Stimulated activated naive CD4-positive, alpha-beta T cell (primary cell): ENCODE measurements at places on chromosomes 2 and 18.

DNA sequence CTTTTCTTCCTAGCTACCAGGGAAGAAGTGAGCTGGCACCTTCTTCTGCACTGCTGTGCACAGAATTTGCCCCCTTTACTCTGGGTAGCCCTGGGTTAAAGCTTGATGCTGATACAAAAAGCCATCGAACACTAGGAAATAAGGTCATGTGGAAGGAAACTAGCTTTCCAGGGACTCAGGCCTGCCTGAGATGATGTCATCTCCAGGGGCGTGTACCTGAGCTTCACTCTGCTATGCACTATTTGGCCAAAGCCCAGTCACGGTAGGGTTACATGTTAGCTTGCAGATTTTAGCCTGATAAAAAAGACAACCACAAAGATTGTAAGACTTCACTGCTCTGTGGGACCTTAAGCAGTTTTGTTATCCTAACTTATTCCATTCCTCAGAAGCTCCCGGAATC is 20.4 kb downstream of the EDAR start:
- no peak for DNase-seq

- DNase-seq: no peak
These were observed 90.8 kb downstream of the ACOXL start for GRCh38 chr2:110823165-110823564.

GRCh38 chr2:227876300-227876801 is 4.9 kb downstream of the DAW1 start:
- DNase-seq: no peak

GRCh38 chr2:37819186-37819585 is 105.9 kb upstream of the RMDN2 start:
- DNase-seq: no peak

GRCh38 chr2:171086352-171087290 is 74.1 kb downstream of the TLK1 start:
- DNase-seq: peak; percentile 62

DNA sequence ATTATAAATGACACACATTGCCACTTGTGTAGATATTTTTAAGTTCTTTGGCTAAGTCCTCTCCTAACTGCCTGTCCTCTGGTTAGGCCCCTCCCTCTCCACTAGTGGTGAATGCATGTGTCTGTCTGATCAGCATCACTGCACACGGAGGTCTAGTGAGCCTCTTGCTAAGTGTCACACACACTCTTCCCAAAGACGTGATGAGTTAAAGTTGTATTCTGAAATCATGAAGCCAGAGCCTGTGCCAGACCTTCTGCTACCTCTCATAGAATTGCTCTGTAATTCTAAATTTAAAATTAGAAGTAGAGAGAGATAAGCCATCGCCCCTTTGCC is 41.3 kb downstream of the RALB start:
- DNase-seq: no peak

DNA sequence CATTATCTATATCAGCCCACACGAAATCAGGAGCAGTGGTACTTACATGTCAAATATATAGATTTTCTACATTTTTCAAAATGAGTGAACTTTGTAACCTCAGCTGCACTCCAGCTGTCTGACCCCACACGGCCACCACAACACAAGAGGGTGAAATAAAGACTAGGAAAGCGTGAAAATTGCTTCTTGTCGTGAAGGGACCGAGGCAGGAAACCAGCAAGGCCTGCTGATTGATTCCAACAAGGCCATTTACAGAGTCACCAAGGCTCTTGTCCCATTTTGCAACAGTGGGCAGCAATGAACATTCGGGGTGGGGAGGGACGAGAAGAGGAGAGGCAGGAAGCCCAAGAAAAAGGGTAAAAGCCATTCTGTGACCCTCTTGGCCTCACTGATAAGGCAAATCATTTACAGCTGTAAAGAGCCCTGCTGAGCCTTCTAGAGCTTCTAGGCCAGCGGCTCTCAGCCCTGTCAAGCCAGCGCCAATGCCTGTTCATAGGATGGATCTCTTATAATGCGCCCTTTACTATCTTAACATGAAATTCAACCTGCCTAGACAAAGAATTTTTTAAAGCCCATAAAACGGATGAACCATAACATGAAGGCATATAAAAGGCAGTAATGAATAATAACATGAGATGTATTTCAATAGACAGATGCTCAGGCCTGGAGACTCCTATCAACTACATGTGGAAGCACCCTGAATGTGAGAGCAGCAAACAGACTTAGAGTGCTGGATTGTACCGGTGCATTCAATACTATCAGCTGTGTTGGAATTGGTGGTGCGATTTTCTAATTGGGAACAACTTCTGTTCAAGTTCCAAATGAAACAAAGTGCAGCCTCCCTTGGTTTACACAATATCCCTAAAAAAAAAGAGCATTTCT is 269.0 kb downstream of the CDCA7 start:
- no peak for DNase-seq

GRCh38 chr18:75209129-75209950 is at the start of gene PTGR3:
PTGR3 (minus strand) TSS chr18:75209139; CDS start chr18:75209058, 81 bp downstream.
- DNase-seq: peak; percentile 78

DNA sequence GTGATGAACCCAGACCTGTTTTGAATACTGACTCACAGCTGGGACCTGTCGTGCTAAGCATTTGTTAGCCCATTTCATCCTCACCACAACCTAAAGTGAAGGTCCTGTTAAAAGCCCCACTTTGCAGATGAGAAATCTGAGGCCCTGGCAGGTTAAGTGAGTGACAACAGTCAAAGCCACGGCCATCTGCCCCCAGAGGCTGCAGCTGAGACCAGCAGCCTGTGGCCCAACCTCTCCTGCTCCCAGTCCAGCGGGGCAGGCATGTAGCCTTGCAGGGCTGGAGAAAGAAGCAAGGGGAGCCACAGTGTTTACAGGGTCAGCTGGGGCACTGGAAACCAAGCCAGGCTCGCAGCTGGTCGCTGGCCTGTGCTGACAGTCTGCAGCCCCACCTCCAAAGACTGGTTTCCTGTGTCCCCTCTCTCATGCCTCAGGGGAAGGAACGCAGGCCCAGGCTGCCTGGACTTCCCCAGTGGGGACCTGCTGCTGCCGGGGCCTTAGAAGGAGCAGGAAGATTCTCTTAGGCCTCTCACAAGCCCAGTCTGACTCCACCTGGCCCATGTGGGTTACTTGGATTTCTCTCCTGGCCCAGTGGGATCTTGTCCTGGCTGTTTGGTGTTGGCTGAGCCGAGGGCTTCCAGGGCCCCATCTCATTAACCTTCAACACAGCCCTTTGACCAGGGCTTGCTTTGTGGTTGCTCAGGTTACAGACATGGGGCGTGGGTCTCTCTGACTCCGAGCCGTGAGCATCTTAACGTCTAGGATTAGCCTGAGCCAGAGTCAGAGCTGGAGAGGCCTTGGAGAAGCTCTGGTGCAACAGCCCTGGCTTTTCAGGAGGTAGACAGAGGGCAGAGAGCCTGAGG is 1.7 kb downstream of the INPP5D start:
- no peak for DNase-seq

GRCh38 chr2:218281449-218281848 is 10.9 kb downstream of the TMBIM1 start:
- DNase-seq: no peak

DNA sequence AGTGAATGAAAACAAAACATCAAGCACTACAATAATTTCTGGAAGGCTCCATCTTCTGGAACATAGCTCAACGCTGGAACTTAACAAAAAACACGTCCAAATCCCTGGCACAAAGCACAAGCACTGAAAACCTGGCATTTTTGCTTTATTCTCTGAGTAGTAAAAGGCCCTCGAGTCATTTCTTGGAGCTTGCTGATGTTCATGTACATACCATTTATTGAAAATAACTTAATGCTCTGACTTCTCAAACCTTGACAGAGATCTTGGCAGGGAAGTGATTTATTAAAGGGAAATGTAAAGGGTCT is 76.5 kb upstream of the STK17B start:
- no peak for DNase-seq

- no peak for DNase-seq
These were observed 520.6 kb upstream of the RAB12 start for GRCh38 chr18:8088626-8089025.

DNA sequence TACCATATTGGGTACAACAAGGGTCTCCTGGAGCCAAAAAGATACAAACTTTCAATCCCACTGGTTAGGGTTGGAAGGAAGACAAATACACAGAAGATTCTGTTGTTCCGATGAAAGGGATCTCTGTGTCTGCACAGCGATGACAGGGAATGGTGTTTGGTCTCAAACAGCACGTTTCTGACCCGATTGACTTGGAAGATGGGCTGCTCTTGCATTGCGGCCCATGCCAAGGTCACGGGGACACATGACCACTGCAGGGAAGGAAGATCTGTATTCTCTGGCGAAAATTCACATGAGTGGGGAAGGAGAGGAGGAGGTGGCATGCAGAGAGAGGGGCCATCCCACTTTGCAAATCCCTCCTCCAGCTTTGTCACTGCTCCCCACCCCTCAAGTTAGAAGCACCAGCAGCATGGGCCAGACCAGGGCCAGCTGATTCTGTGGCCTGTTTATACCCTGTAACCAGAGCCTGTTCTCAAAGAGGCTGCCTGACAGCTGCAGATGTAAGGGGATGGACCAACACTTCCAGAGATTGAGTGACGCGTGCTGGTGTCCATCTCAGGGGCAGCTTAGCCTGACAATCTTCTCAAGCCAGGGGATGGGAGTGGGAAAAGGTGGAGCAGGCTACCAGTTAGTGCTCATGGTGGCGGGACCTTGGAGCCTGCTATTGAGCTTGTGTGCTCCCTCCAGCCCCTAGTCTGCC is 57.2 kb downstream of the TNP1 start:
- DNase-seq: no peak

- no peak for DNase-seq
These were observed at the start of gene CRACDL for GRCh38 chr2:98935777-98936352. CRACDL (minus strand) TSS chr2:98936225; CDS start chr2:98846800, 89,425 bp downstream.

DNA sequence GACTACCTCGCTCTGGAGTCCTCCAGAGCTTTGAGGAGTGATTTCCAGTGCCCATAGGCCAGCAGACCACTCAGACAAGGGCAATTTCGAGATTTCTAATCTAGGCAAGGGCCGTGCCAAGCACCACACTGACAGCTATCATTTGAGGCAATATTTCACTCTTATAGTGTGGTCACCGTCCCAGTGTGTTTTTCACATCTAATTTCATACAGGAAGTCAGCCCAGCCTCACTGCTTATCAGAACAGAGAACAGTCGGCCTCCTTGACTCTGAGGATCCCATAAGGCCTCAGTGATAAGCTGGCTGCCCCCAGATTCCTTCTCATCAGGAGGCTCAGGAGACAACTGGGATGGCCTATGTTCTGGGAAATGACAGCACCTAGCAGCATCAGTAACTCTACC is 581 bp downstream of the CAPN14 start:
- no peak for DNase-seq

DNA sequence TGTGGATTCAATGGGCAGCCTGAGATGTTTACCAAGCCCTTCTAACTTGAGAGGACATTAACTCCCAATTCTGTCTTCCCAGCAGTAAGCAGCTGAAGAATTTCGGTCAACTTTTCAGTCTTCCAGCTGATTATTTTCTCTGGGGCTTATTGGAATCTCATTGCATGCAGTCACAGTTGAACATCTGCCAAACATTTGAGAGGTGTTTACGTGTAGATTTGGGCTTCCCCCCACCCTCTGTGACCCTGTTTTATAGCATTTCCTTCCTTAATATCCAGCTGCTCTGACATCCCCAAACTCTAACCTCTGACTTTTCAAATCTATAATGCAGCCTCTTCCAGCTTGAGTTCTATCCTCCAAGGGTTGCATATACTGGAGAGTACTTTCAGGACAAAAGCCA is 16.5 kb upstream of the VIT start:
- DNase-seq: no peak

- DNase-seq: no peak
These were observed 108.4 kb downstream of the GATA6 start for GRCh38 chr18:22277758-22278157.

DNA sequence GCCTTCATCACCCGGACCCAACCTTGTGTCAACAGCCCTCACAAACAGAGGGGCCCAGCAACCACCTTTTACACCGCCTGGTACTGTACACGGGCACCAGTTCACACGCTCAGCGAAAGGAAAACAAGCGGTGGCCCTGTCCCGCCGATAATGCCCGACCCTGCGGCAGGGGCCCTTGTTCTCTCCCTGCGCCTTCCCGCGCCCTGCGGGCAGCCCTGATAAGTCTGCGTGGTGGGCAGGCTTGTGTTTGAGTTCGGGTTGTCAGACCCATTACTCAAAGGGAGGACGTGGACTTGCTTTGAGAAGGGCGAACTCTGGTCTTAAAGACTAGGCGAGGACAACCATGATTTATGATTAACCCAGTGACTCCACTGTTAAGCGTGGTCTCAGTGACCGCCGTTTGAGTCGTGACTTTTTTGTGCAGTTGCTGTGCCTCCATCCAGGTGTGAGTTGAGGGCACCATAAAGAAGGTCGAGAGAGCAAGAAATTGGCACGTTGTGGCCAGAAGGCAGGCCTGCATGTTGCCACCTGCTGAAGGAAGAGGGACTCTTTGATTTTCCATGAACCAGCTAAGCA is 167.4 kb upstream of the GATA6 start:
- DNase-seq: no peak

- DNase-seq: no peak
These were observed 55.8 kb downstream of the SLC40A1 start for GRCh38 chr2:189524746-189525145.

DNA sequence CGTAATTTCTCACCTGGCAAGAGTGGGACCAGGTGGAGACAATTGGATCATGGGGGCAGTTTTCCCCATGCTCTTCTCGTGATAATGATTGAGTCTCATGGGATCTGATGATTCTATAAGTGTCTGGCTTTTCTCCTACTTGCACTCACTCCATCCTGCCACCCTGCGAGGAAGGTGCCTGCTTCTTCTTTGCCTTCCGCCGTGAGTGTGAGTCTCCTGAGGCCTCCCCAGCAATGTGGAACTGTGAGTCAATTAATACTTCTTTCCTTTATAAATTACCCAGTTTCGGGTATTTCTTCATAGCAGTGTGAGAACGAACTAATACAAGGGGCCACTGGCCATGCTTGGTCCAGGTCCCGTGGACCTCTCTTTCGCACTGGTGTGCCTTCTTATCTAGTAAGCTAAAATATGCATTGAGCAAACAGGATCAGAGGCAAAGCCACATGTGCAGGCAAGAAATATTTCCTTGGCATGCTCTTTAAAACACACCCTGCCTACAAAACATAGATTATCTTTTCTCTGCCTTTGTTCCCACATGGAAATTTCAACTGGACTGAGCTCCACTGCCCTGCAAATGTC is 821.1 kb downstream of the TRIB2 start:
- no peak for DNase-seq

GRCh38 chr2:178109813-178110212 is 2.4 kb upstream of the RBM45 start:
- no peak for DNase-seq

GRCh38 chr2:5304640-5305039 is 387.5 kb upstream of the SOX11 start:
- no peak for DNase-seq

GRCh38 chr2:164757934-164758695 is 83.5 kb downstream of the COBLL1 start:
- no peak for DNase-seq

- DNase-seq: no peak
These were observed at the start of gene LTBP1 for GRCh38 chr2:32946314-32947075. LTBP1 (plus strand) TSS chr2:32946953; CDS start chr2:32947325, 372 bp downstream.

GRCh38 chr2:8319219-8319618 is 362.6 kb upstream of the ID2 start:
- no peak for DNase-seq

- DNase-seq: no peak
These were observed 66.7 kb downstream of the TNS1 start for GRCh38 chr2:217935901-217936684.

GRCh38 chr2:145321344-145321743 is 801.4 kb upstream of the ZEB2 start:
- no peak for DNase-seq

GRCh38 chr18:41391616-41392595 is 563.1 kb upstream of the PIK3C3 start:
- DNase-seq: no peak
